ENCODE measurements at places on chromosomes 3 and 15.
A peak's percentile ranks its signal among the peaks of the same experiment; 100 is the strongest.

- DNase-seq, result no peak
Measured at GRCh38 chr3:149511040-149511626, 36.6 kb downstream of the TM4SF4 start.

GRCh38 chr15:63373330-63373729, 8.3 kb downstream of the CA12 start:
- no peak for DNase-seq

DNA sequence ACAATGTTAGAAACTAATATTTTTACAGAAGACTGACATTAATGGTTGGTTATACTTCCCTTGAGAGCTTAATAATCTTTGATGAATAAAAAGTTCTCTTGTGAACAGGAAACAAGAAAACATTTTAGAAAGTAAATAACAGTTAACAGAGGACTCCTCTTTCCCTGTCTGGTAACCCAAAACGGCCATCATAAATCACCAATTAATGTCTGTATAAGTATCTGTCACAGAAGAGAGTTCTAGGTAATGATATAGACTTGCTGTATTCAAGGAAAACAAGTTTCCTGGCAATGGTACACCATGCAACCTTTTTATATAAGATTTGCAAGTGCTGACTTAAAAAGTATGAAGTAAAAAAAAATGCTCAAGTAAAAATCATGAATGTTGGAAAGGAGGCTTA, 426.7 kb downstream of the SOX2 start:
- DNase-seq, result no peak

GRCh38 chr3:11306817-11307589, 34.8 kb downstream of the ATG7 start:
- DNase-seq, result no peak

GRCh38 chr15:100887211-100887913, 7.7 kb downstream of the ALDH1A3 start:
- DNase-seq, result no peak

GRCh38 chr3:10933805-10934481, 58.6 kb upstream of the SLC6A1 start:
- peak; percentile 96 for DNase-seq

DNA sequence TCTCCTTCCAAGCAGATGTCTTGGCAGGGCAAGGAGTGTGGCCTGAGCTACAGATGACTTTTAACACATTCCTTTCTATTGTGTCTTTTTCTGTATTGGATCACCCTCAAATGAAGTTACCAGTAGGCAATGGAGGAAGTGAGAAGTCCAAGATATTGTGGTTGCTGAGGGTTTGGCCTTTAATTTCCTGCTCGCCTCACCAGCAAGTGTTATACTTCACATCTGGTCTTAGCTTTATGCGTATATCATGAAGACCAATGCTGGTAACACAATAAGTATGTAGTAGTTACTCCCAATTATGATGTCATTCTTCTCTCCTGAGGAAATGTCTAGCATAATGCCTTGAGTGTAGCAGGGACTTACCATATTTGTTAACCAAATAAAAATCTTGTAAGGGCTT, 179.9 kb downstream of the ZIC1 start:
- DNase-seq, result no peak

GRCh38 chr3:188348435-188349244, 194.7 kb downstream of the LPP start:
- DNase-seq, result peak; percentile 57

GRCh38 chr3:115518100-115518852, 105.0 kb upstream of the GAP43 start:
- DNase-seq, result peak; percentile 63

DNA sequence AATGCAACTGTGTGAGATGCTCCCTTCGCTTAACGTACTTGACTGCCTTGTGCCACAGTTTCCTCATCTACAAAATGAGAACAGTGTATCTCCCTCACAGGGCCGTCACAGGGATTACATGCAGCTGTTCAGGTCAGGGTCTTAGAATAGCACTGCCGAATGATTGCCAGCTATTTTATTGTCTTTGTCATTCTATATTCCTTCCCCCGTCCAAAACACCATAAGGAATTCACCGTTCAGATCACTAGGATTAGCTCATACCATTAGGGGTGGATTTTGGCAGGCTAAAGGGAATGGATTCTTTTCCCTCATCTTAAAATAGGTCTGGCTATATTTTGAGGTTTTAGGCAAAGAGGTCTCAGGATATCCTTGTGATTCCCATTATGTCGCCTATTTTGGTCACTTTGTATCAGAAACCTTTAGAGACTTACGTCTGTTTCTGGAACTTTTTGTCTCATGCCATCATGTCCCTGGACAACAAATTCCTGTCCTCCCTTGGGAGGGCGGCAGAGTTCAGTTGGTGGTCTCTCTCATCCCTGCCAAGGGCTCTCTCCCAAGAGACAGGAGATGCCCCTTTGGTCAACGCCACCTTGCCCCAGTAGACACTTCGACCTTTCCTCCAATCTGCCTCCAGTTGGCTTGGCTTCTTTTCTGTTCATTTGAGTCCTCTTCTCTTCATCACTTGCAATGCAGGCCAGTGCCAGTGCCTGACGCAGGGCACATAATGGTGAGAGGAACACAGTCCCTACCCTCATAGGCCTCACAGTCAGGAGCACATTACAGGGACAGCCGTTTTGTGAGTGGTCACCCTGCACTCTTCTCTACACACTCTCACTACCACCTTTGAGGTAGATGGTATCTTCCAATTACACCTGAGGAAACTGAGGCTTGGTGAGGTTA, 171.6 kb upstream of the BHLHE40 start:
- no peak for DNase-seq

DNA sequence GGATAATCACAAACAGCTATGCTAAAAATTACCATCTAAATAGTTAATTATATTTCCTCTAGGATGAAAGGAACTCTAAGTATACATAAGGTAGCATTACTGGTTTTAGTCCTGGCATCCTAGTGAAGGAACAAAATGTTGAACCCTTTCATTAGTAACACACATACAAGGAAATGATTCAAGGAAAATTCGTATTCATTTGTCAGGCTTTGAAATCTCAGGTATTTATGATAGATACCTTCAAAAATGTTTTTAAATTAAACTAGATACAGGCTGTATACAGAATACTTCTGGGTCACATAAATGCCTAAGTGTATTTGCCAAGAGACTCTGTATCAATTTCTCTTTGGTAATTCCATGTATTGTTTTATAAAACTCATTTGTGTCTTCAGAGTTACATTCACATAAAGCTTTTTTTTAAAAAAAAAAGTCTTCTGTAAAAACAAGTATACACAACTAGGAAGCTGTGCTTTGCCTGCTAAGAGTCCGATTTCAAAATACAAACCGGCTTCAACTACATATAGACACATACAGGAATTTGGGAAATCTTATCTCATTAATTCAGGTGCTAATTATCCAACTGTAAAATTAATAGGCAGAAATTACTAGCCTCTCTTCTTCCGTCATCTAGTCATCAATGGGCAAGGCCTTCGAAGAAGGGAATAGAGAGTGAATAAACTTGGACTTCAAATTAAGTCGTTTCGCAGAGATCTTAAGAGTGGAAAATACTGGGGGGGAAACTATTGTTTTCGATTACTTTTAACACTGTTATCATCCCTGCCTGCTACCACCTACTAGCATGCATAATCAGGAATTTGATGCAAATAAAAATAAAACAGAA, 1.3 kb downstream of the SECISBP2L start:
- no peak for DNase-seq

GRCh38 chr3:179840985-179841384, 188.1 kb downstream of the USP13 start:
- no peak for DNase-seq

- DNase-seq, result no peak
Measured at GRCh38 chr3:190912736-190913135, 50.2 kb upstream of the GMNC start.

- DNase-seq, result peak; percentile 72
Measured at GRCh38 chr15:101121511-101122090, 130.2 kb downstream of the CHSY1 start.

DNA sequence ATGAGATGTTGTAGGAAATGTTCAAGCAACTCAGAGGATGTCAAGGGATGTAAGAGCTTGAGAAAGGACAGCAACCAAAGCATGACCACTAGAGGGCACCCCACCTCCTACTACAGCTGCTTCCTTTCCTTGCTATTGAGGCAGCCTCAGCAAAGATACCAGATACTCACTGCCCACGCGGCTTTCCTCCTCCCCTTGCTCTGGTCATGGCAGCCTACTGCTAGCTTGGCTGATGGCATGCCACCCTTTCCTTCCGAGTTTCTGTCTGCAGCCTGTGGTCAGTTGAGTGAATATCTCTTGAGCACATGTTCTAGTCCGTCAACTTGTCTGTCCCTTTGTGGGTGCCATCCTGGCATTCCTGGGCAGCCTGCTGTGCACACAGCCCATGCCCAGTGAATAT, 4.4 kb upstream of the CXCR6 start:
- peak; percentile 79 for DNase-seq

GRCh38 chr3:20406611-20407011, 220.6 kb upstream of the SGO1 start:
- DNase-seq, result no peak

GRCh38 chr3:181623924-181624694, 87.6 kb upstream of the SOX2 start:
- DNase-seq, result no peak

GRCh38 chr3:70064194-70064779, 64.8 kb downstream of the SAMMSON start:
- DNase-seq, result no peak

- DNase-seq, result no peak
Measured at GRCh38 chr15:92600856-92601255, 54.7 kb downstream of the FAM174B start.

DNA sequence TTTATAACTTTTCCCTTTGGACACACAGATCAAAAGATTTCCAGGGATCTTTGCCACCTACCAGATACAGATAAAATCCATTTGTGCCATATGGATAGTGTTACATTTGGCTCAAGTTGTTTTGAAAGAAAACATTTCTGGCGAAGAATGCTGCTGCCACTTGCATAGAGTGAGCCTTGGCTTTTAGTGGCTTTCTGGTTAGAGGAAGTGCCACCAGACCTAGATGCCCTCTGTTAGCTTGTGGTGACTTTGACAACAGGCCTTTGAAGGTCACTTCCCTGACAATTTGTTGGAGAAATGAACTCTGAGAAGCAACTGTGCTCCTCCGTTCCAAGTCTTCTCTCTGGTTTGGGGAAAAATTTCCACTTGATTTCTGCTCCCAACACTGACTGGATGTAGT, 158.0 kb downstream of the CHST2 start:
- no peak for DNase-seq

DNA sequence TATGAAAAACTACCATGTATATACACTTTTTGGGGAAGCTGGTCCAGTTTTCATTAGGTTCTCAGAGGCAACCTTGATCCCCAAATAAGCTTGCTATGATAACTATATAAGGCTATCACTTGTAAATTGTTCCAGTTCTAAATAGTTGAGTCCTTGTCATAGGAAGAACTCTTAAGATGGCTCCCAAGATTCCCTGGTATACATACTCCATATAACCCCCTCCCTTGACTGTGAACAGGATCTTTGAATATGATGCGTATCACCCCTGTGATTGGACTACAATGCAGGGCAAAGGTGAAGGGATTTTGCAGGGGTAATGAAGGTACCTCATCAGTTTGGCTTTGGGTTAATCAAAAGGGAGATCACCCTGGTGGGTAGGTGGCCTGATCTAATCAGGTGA, 48.6 kb upstream of the TRIM59 start:
- no peak for DNase-seq

GRCh38 chr3:158728061-158728377, 4.2 kb downstream of the RARRES1 start:
- no peak for DNase-seq

GRCh38 chr15:32877252-32878019, 159.6 kb downstream of the GREM1 start:
- DNase-seq, result no peak

- DNase-seq, result no peak
Measured at GRCh38 chr3:102059145-102059943, 210.0 kb downstream of the NFKBIZ start.

- DNase-seq, result peak; percentile 20
Measured at GRCh38 chr15:100338971-100339444, 2.8 kb downstream of the ADAMTS17 start.

DNA sequence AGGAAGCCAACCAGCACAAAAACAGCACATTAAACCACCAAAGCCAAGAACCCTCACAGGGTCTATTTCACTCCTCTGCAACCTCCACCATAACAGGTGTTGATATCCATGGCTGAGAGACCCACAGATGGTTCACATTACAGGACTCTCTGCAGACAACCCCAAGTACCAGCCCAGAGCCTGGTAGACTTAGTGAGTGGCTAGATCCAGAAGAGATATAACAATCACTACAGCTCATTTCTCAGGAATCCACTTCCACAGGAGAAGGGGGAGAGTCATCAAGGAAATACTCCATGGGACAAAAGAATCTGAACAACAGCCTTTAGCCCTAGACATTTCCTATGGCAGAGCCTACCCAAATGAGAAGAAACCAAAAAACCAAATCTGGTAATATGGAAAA, 168.1 kb upstream of the CD96 start:
- no peak for DNase-seq

- DNase-seq, result no peak
Measured at GRCh38 chr3:62261736-62262135, 111.6 kb downstream of the FEZF2 start.

- DNase-seq, result peak; percentile 56
Measured at GRCh38 chr15:64686130-64686735, 89.2 kb downstream of the RBPMS2 start.

GRCh38 chr3:107661447-107662123, 138.8 kb downstream of the BBX start:
- DNase-seq, result no peak

DNA sequence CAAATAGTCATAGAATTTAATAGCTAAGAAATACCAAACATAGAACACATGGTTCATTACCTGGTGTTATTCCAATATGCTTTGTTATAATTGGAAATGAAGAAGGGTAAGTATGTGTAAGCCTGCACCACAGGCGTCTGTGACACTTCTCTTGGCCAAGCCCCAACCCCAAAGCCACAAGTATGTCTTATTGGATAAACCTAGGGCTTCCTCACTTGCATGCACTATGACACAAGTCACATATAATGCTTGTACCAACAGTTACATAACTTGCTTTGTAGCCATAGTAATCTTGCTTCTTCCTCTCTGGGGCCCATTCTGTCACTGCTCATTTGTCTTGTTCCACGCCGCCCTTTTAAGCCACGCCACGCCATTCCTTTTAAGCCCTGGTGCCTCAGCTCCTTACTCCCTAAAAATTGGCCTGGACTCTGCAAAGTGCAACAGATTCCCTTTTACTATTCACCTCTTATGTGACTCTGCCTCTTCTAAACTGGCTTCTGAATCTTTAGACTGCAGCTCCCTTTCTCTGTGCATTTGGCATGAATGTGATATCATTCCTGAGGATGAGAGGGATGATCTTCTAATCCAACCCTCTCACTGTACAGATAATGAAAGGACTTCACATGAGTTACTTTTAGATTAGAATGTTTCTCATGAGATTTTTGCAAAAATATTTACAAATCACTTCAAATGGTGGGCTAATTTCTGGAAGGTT, 48.1 kb upstream of the EPHA3 start:
- peak; percentile 21 for DNase-seq

GRCh38 chr15:71291723-71292122, 176.5 kb downstream of the THSD4 start:
- no peak for DNase-seq

DNA sequence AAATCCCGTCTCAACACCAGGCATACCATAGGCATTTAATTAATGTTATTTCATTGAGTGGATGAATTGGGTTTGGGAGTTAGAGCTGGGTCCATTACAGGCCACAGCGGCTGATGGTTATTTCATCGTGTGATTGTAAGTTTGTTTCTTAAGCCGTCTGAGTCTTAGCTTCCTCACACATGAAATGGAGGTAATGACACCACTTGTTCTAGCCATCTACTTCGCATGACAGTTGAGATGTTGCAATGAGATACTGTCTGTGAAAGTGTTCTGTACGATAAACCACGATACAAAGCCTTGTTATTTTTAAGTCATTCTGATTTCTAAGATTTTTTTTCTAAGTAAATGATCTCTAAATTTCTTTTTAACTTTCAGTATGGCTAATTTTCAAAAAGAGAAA, 8.6 kb upstream of the TP63 start:
- DNase-seq, result no peak
